ENCODE measurements at places on chromosomes 2 and 18.

- no peak for DNase-seq
These were observed 38.8 kb downstream of the CENPO start for GRCh38 chr2:24832073-24832461.

DNA sequence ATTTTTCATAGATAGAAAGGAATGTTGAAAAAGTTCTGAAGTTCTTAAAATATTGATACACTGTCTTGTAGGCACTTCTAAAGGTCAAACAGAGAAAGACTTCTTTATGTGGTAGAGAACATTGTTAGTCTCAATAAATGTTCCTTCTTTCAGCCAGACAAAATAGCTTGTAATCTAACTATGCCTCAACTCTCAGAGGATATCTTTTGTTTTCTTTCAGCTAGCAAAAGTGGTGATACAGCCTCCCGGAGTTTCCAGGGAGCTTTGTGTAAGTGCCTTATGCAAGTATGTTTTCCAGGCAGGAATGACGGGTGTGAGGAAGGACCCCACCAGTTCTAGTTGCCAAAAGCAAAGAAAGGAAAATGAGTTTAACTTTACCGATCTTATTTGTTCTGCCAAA is 452.1 kb upstream of the ST6GAL2 start:
- no peak for DNase-seq

DNA sequence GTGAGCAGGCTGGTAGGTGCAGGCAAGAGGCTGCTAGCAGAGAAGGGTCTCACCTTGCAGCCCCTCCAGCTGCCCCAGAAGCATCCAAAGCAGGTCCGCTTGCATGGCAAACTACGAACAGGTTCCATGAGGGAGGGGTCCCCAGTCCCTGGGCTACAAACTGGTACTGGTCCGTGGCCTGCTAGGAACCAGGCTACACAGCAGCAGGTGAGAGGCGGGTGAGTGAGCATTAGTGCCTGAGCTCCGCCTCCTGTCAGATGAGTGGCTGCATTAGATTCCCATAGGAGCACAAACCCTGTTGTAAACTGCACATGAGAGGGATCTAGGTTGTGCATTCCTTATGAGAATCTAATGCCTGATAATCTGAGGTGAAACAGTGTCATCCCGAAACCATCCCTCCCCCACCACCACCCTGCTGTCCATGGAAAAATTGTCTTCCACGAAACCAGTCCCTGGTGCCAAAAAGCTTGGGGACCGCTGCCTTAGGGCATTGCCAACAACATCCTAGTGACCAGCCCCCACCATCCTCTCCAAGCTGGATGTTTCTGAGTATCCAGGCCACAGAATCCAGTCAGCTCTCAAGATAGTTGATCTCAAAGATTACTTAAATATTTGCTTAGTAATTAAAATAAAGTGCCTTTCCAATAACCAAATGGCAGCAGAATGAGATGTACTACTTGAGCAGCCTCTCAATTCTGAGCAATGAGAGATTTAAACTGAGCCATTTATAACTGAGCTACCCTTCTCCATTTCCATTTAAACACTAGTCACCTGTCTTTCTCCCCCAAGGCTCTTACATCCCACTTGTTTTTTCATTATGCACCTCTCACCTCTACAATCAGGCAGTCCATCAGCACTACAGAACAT is 32.4 kb downstream of the LRP2 start:
- DNase-seq = no peak

DNA sequence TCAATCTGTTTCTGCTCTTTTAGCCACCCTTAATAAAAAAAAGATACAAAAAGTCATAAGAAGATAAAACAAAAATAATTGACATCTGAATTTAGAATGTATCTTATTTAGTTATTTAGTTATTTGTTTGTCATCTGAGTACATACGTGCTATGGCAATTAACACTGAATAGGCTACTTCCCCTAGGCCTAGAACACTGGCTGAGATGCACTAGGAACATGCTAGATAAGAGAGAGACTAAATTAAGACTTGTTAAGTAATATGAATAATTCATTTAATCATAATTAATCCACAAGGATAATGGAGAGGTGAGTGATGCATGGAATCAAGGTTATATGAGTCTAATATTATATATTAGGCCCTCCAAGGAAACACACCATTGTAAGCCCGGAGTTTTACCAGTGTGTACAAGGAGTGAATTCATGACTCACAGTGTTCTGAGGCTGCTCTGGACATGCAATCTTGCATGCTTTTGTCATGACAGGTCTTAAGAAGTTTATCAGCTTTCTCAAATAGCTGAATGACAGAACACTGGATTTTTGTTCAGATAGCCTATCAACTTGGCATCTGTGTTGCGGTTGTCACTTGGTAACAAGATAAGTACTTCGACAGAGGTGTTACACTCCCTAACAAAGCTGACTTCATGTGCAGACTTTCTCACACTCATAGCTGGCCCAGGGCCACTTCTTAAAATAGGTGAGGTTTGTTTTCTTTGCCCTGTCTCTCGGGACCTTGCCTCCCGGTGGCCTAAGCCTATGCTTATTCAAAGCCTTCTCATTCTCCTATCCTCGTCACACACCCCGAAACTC is 5.0 kb upstream of the SERPINB2 start:
- no peak for DNase-seq

GRCh38 chr2:62293490-62294271 is 97.8 kb downstream of the B3GNT2 start:
- no peak for DNase-seq

- DNase-seq = no peak
These were observed 43.7 kb upstream of the NAT8 start for GRCh38 chr2:73685764-73686438.

DNA sequence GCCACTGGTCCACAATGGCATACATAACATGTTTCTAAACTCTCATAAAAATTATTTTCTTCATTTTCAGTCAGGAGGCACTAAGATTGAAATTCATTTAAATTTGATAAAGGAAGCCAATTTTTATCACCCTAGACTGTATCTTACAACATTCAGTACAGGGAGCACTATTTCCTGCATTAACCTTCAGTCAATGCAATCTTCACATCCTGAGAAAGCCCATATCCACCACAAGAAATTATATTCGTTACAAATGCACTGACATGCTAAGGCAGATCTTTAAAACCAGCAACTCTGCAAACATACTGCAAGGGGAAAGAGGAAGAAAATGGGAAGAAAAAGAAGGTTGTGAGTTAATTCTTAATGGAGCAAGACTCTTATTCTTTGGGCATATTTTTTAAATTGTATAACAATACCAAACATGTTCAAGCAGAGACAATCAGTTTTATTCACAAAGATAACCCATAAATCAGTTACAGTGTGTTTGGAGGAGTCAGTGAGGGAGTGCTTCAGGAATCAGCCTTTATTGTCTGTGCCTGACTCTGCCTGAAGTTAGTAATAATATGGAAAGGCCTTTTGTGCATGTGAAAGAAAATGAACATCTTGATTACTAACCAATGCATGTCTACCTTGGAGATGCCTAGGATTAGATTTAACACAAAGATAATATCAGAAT is 370.1 kb downstream of the FBXO15 start:
- DNase-seq = no peak

DNA sequence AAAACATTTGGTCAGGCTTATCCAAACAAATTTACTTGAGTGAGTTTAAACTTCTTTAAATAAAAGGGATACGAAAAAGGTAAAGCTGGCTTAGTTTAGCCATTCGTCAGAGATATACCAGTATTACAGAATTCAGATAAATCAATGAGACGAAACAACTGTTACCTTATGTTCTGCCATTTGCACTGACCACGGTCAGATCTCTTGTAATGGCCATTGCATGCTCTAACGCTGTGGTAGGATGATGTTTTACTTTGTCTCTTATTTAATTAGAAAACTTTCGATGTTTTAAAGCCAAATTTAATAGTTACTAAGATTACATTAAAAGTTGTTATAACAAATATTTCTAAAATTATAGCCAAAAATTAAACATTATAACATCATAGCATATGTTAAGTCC is 1.5 kb downstream of the C18orf54 start:
- DNase-seq = no peak

- DNase-seq = no peak
These were observed 93.2 kb upstream of the GRB14 start for GRCh38 chr2:164714471-164714870.

- no peak for DNase-seq
These were observed 96.5 kb upstream of the BOD1L2 start for GRCh38 chr18:57050310-57050949.

- DNase-seq = no peak
These were observed 65.3 kb downstream of the TWIST2 start for GRCh38 chr2:238912916-238913875.

GRCh38 chr2:215210082-215210481 is 71.7 kb upstream of the ABCA12 start:
- no peak for DNase-seq

DNA sequence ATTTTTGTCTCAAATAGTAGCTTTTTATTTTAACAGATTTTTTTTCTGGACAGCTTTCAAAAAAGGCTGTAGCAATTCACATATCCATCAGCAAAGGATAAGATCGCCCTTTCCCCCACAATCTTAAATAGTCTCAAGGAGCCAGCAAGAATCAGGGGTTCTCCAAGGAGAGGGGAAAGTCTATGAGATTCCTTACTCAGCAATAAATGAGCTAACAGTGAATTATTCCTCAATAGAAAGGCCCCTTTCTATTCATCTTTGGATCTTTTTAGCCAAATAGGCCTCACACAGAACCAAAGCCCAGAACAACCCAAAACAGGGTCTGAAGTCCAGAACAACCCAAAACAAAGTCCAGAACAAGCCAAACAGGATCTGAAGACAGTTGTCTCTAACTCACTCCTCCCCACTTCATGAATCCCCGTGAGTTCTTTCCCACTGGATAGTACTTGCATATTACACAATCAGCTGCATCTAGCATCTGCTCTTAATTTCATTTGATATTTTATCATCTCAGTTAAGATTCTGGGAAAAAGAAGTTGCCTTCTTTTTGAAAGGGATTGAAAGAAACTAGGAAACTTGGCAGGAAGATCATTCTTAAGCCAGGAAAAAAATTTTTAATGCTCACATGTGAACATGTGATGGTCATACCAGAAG is 3.4 kb upstream of the DHRS9 start:
- no peak for DNase-seq

- no peak for DNase-seq
These were observed at the start of gene ANKMY1 for GRCh38 chr2:240557808-240558207. ANKMY1 (minus strand) TSS chr2:240557988; CDS start chr2:240557335, 653 bp downstream.

- DNase-seq = no peak
These were observed 35.3 kb downstream of the KIAA2012 start for GRCh38 chr2:202108345-202108744.

DNA sequence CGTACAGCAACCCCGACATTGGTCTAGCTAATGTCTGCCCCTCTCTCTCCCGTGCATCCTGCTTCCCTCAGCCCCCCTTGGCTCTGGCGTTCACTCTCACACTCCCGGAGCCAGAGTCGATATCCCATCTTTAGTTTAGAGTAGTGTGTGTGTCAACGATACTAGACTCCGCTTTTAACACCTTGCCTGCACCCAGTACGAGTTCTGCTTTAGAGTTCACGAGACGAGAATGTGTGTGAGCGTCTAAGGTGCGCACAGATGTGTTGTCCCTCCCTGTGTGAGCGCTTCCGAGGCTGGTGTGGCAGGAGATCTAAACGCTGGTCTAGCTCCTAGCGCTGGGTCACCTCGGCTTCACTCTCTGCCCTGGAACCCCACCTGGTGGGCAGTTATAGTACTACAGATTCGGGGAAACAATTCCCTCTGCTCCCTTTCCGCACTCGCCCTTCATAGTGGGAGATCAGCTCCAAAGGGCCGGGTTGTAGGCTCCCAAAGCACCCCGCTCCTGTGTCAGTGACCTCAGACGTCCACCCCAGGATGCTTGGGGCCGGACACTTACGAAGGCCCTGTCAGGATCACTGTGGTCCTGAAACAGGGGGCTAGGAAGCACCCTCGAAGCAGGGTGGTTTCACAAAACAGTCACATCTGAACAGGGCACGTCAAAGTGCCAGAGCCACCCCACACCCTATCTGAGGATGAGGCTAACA is 2.6 kb upstream of the CYP26B1 start:
- peak; percentile 38 for DNase-seq

DNA sequence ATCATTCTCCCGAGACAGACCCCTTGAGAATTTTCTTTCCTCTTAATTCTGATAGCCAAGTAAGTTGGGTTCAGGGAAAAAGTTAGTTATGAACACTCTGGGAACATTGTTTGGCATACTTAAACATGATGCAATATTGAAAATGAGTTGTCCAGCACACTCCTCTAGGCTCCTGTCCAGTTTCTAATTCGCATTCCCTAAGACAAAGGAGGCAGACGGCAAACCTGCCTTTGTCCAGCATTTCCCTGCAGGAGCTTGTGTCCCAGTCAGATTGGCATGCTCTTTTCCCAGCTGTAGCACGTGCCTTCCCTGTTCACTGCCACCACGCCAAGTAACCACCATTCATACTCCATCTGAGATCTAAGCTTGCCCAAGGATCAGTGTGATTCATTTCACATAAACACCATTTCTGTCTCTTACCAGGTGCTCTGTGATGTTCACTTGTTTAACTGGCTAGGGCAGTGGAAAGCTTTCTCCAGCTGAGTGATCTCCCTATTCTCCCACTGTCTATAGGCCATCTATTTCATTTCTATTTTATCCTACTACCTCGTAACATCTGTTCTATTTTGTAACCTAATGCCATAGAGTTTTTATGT is 150.0 kb upstream of the EPB41L3 start:
- no peak for DNase-seq

GRCh38 chr2:57906152-57906732 is 140.4 kb upstream of the VRK2 start:
- DNase-seq = no peak

DNA sequence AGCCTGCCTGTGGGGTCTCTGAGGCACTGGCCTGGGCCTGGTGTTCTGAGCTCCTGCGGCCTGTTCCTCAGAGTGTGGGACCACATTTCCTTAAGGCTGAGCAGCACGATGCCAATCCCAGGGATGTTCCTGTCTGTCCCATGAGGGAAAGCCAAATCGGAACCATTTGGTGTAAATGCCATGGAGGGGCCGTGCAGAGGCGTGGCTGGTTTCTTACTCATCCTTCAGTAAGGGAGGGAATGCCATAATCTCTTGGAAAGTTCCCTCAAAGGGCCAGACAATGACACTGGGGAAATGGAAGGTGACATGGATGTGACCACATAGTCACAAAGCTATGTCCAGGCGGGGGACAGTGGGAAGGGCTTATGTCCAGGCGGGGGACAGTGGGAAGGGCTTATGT is 14.4 kb upstream of the PTMA start:
- DNase-seq = no peak

DNA sequence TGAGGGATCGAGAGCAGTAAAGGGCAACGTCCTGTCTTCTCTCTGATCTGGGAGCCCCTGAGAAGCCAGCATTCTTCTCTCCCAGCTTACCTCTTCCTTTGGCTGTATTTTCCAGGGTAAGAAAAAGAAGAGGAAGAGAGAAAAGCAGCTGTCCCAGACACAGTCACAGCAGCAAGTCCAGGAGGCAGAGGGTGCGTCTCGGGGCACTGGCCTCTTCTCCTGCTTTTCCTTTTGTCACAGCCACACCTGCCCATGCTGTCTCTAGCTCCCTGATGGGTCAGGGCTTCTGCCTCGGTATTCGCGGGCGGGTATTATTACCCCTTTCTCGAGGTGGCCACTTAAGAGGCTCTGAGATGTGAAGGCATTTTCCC is 20.3 kb downstream of the TGOLN2 start:
- no peak for DNase-seq

GRCh38 chr2:172693037-172693436 is 42.6 kb upstream of the RAPGEF4 start:
- no peak for DNase-seq

All from DND-41 (cell line).